Right ventricle myocardium superior (tissue), 1 donor: ENCODE measurements at places on chromosomes 1 and 21. TPM values are rescaled to one million over a fixed set of nuclear protein-coding genes. Genes with fewer than 3 reads are reported as not detected.

GRCh38 chr1:21899267-21899810 is 37.8 kb downstream of the HSPG2 start:
- DNase-seq = no peak

GRCh38 chr1:20059847-20060246 is 10.1 kb upstream of the PLA2G5 start:
- no peak for DNase-seq

- DNase-seq = peak; percentile 13
Observed at GRCh38 chr1:53677486-53677885, 61.5 kb downstream of the GLIS1 start.

- no peak for DNase-seq
Observed at GRCh38 chr1:199205740-199206441, 567.1 kb downstream of the PTPRC start.

DNA sequence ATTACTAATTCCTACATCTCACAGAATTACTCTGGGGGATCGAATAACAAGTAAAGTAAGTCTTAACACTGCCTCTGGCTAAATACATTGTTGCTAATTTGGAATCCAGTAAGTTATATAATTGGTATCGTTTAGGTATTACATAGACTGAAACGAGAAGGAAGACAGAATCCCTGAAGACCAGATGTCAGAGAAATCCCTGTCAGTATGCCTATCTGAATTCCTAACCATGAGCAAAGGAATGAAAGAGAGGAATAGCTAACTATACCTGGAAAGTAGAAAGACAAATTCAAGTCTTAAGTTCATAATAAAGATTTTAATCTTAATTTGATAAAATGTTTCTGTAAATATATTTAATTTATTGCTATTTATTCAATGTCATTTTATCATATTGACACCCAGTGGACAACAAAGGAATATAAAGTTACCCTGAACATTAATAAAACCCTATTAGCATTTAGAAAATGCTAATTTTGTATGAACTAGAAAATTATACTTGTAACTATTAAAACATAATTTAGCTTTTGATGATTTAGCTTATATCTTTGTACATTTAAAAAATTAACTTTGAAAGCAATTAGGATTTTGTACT is 11.4 kb downstream of the DEPDC1 start:
- DNase-seq = no peak

TAF1A gene
- 2.5 TPM for total RNA-seq

FAM72C gene
- not detected for total RNA-seq

INAVA gene
- not detected for total RNA-seq
